RWPE2 (cell line): ENCODE measurements at places on chromosomes 12 and 14.

DNA sequence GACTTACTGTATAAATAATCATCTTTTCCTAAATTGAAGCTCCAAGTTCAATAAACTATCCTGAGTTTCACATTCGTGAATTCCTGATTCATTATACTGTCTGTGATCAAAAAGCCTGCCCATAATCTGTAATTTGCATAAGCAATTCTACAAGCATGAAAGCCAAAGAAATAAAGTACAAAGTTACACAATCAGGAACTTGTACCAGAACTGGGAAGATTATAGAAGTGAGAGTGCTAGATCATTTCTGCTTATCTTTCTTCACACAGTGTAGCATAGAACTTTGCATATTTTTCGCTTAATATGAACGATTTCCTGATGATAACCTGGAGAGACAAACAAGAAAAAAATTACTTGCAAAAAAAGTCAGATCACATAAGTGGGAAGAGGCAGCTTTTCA is 308.2 kb downstream of the C12orf50 start:
- DNase-seq = no peak

- no peak for DNase-seq
Observed at GRCh38 chr12:32400866-32401265, 1.5 kb downstream of the FGD4 start.

DNA sequence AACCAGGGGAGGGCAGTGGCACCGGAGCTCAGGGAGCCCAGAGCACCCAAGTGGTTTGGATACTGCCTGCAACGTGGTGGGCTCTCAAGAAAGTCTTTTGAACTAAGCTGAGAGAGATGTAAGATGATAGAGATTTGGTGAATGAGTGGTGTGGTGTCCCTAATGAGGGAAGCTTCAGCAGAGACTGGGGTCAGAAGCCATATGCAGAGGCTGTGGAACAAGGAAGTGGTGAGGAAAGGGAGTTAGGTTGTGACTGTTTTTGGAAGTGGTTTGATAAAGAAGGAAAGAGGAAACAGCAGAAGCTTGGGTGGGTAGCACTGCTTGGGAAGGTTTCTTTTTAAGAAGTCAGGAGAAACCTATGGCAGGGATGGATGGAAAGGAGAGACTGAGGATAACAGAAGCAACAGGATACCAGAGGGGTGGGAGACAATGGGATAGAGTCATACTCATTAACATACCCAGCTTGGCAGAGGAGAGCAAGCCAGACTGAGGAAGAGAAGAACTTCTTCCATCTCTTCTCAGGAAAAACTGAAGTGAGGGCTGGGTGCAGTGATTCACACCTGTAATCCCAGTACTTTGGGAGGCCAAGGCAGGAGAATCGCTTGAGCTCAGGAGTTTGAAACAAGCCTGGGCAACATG is 24.1 kb downstream of the SLC4A8 start:
- no peak for DNase-seq

DNA sequence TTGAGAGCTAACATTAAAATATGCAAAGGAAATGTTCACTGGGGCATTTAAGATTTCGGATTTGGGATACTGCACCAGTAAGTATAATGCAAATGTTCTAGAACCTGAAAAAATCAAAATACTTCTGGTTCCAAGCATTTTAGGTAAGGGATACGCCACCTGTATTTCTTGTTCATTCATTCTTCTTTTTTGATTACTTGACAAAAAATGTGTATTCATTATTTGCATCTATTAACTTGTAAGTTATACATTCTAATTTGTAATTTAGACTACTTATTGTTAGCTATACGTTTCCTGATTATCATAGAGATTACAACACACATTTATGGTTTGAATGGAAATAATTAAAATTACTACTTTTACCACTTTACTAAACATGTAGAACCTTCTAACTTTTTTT is 486.9 kb downstream of the SOX5 start:
- no peak for DNase-seq

DNA sequence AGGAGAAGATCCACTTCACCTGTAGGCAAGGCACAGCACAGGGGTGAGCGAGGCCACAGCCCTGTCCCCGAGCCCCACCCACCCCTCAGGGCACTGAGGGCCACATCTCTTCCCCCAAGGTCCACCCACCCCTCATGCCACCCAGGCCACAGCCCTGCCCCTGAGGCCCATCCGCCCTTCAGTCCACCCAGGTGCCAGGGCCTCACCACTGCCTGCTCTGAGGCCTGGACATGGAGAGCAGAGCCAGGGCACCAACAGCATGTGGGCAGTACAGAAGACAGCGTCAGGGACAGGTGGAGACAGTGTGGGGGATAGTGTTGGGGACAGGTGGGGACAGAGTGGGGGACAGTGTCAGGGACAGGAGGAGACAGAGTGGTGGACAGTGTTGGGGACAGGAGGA is 138.3 kb downstream of the TMEM121 start:
- DNase-seq = no peak

DNA sequence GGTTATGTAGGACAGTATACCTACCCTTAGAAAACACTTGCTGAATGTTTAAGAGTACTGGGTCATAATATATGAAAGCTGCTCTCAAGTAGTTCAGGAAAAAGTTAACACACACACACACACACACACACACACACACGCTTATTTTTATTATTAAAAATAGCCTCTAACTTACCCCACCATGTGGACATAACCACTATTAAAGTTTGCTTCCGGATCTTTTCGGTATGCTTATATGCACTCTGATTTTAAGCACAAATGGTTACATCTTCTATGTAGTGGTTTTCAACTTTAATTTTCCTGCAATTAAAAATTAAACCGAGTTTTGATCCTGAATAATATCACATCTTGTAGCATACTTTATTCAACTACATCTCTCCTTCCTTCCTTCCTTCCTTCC is 84.9 kb upstream of the TRAF3 start:
- DNase-seq = no peak

- DNase-seq = no peak
Observed at GRCh38 chr12:56758728-56759262, 4.3 kb upstream of the HSD17B6 start.

- DNase-seq = no peak
Observed at GRCh38 chr14:55051165-55051422, 353 bp upstream of the MAPK1IP1L start.

DNA sequence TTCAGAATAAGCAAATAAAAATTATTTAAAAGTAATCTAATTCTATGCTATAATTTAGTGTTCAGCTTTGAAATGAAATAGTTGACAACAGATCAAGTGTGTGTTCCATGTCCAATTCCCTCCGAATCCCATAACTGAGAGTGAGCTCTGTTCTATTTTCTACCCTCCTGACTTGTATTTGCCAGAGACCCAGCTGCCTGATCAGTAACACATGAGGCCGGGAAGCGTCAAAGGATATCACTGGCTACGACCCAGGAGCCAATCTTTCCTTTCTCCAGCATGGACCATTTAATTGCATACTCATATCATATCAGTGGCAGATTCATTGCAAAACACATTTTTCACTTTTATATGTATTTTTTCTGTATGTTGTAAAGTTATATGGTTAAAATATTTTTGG is 108.8 kb upstream of the TSPAN8 start:
- no peak for DNase-seq

- DNase-seq = no peak
Observed at GRCh38 chr12:92191061-92191460, 45.4 kb upstream of the BTG1 start.

GRCh38 chr14:50750323-50750722 is 80.6 kb downstream of the NIN start:
- no peak for DNase-seq

- DNase-seq = no peak
Observed at GRCh38 chr14:106134886-106135285, 608.5 kb downstream of the TMEM121 start.

DNA sequence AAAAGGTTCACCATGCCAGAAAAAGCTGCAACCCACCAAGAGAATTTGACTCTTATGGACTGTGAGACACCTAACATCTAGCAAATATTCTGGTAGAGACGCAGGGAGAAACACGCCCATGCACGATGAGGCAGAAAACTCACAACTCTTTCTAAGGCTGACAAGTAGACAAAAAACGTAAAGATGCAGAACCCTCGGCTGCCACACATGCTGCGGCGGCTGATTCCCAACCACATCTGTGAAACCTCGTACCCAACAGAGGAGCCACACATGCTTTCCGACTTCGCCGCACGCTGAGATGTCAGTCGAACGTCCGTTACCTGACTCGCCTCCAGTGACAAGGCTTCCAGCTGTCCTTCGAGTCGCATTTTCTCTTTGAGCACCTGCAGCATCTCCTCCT is 21.8 kb downstream of the GOLGA3 start:
- DNase-seq = no peak

DNA sequence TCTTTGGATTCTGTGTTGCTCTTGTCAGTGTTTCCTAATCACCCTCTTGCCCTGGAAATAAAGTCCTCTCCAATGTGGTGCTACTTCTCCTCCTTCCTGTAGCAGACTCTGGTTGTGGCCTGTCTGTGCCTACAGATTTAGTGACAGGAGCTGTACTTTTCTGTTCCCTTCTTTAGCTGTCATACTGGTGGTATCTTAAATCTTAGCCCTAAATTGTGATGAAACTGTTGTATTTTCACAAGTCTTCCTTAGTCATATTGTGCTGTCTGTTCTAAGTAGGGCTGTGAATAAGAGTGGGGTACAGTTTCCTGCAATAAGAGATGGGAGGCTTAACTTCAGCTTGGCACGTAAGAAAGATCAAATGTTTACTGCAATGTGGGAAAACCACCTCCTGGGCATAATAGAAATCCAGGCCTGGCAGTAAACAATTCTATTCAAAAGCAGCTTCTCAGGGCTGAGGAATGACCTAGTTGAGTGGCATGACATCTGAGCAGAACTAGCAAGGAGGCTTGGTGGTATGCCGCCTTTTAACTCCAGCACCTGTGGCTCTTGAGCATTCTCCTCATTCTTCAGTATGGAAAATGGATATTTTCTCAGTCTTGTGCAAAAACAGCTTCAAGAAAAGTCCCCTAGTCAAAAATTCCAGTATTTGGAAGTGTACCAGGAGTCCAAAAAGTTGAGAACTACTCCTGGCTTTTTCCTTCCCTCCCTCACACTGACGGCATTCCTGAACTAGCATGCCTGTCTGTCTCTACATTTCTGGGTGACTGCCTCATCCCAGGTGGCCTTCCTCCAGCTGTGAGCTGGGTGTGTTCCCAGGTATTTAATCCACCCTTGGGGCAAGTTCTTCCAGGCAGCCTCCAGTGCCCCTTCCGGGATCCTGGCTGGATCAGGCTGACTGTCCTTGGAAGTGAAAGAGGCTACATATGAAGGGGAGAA is 19.5 kb downstream of the ANO6 start:
- peak; percentile 92 for DNase-seq

DNA sequence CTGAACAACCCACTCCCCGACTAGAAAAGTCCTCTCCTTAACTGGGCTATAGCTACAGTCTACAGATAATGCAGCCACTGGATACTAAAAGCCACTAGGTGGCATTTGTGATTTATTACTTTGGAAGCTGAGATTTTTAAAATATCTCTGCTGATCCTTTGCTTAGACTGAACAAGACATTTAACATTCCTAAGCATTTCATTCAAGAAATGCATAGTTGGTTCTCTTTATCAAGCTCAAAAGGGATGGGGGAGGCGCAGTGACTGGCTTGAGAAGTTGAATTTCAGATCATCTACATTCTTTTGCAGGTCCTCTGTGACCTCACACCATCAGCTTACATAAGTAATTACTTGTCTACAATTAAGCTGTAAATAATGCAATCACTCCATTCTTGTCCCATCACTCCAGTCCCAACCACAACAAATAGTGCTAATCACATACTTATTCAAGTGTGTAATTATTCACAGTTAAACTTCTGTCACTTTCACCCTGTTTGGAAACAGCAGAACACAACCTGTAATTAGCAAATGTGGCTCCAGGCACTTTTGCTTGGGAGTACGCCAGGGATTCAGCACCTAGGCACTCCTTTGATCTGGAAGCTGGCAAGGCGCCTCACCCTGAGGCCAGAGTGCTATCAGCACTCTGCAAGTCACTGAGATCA is 203.6 kb downstream of the NOVA1 start:
- DNase-seq = no peak

DNA sequence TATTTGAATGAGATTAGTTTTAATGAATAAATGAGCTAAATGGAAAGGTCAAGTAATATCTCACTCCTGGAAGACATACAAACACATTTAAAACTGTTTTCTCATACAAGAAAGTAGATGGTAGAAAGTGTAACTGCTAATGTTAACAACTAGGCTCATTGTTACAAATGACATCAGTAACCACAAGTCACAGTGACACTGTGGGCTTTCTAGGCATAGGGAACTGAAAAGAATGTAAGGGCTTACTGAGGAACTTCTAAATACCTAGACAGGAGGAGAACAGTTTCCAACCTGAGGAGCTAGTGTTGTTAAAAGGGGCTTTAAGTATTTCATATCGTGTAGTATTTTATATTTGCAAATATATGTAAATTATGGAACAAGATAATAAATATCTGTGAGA is 17.5 kb upstream of the ERGIC2 start:
- DNase-seq = no peak

DNA sequence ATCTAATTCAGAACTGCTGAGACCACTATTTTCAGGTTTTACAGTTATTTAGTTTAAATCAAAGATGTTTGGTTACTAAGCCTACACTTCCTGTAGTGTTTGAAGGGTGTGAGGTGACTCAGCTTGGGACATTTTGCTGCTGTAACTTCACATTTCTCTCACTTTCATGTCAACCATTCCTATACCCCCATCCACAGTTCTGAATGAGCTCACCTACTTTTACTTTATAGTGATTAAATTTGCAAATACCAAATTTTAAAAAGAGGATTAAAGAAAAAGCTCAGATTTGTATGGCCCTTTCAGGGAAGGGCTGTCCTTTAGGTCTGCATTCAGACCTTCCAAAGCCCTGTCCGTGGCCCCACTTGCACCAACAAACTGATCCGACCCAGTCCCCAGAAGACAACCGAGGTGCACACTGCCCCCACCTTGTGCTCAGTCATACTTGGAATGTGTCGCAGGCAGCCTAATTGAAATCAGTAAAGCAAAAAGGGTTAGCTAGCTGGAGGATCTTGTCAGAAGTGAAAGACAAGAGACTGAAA is 174.4 kb downstream of the MON2 start:
- DNase-seq = no peak

DNA sequence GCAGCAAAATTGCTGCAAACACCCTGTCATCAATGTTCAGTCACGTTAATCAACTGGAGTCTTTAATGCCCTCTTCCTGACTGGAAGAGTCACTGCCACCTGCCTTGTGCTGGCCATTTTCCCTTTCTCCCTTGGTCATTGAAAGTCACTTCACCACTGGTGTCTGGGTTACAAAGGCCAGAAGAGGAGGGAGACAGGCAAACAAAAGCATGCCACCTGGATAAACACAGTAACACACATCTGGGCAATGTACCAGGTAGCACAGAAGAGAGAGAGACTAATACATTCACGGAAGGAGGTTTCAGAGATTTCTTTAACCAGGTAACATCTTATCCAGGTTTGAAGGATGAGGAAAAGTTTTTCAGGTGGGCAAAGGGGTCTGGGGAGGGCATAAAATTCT is 32.7 kb downstream of the GPHB5 start:
- no peak for DNase-seq

DNA sequence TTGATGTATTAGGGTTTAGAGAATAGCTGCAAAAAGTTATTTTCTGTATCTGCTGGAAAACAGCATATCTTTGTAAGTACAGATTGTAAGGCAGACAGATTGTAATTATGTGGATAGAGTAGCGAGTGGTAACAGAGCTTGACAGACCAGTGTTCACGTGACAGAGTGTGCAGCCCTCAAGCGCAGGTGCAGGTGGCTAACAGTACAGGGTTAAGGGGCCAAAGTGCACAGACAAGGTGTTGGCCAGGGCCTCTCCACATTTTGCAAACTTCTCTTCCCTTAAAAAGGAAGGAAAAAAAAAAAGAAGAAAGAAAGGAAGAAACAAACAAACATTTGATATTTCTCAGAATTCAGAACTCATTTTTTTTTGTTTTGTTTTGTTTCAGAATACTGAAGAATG is 25.2 kb upstream of the KLHL42 start:
- no peak for DNase-seq

- DNase-seq = no peak
Observed at GRCh38 chr12:121712190-121712460, 427 bp upstream of the TMEM120B start.
